A549 treated with DMSO at 1 μM for 4 hours (cell line): ENCODE measurements at places on chromosomes 2 and 18. TPM values are rescaled to one million over a fixed set of nuclear protein-coding genes. Genes with fewer than 3 reads are reported as not detected.

The ARHGEF4 gene
- total RNA-seq, result 6.3 to 7.7 TPM (median 6.8 TPM) in 5 replicates

The DSC2 gene
- 1.2 to 2.0 TPM (median 1.5 TPM) in 5 replicates for total RNA-seq

The RAB6C gene
- total RNA-seq, result not detected in 5 replicates

The ALMS1 gene
- total RNA-seq, result 9.1 to 12.2 TPM (median 10.8 TPM) in 5 replicates

The SLC5A6 gene
- 69.7 to 82.2 TPM (median 72.3 TPM) in 5 replicates for total RNA-seq

The ERMN gene
- total RNA-seq, result not detected in 5 replicates

The NGEF gene
- total RNA-seq, result 16.1 to 20.4 TPM (median 16.8 TPM) in 5 replicates

The SKOR2 gene
- total RNA-seq, result not detected in 5 replicates
